Hematopoietic multipotent progenitor cell treated with erythropoietin and hydrocortisone succinate and interleukin-3 and kit ligand, for 6 days (in vitro differentiated cells): ENCODE measurements at places on chromosomes 1 and 21.

GRCh38 chr1:22071511-22071910 lies 19.0 kb downstream of the CDC42 start:
- DNase-seq: peak; percentile 33

DNA sequence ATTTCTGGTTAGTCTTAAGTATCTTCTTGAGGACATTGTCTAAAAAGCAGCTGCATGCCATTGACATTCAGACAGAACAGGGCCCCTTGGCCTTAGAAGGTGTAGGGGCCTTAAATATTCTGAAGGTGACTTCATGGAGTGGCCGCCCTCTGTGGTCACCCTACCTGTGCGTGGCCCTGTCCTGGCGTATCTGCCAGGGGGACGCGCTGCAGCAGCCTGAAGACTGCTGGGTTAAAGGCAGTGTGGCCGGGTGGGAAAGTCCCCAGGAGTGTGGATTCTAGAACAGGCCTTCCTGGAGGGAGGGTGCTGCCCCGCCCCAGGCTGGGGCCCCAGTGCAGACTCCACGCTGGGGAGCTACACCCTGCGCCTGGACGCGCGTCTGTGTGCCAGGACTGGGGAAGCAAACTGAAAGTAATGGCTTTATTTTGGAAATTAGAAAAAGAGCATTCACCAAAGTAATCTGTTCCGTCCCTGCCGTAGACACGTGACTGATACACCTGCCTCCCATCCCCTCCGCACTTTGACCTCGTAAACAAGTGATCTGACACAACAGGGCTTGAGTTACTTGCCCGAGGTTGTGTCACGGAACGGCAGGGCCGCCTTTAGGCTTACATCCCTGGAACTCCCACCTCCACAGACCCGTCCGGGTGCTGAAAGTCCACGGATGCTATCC lies 1.8 kb downstream of the AGPAT3 start:
- DNase-seq: peak; percentile 36

DNA sequence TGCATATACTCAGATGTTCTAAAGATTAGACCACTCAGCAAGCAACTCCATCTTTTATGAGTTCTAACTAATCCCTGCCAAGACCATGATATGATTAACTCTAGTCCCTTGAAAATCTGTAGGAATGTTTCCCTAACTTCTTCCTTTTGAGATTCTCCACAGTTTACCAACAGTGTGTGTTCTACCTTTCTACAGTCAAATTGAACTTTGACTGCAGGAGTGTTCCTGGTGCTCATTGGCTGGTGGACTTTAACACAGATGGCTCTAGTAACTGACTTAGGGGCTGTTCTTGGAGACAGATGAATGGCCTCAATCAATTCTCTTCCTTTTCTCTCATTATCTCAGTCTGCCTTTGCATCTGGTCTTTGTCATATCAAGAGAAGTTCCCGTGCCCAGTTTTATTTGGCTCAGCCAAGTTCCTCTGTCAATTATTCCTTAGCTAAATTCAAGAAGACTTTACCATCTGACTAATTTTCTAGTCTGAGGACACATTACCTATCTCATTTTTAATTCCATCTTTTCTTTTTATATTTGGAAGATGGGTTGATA lies 643.9 kb upstream of the CAMK1G start:
- no peak for DNase-seq

DNA sequence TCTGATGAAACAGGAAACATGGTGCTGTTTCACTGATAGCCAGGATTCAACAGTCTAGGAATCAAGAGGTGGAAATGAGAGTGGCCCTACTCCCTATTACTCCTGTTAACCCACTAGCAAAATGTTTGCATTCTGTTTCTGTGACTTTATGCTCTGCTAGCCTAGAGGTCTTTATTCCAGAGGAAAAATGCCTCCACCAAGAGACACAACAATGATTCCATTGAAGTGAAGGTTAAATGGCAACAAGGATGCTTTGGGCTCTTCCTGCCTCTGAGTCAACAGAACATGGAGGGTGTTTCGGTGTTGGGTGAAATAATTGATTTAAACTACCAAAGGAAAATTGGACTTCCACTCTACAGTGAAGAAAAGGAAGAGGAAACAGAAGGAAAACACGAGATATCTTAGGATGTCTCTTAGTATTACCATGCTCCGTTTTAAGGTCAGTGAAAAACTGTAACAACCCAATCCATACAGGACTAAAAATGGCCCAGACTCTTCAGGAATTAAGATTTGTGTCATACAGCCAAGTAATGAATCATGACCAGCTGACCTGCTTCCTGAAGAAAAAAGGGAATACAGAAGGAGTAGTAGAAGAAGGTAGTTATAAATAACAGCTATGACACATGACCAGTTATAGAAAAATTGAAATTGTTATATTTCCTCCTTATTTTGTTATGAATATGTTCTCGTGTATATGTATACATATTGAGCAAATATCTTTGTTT lies 1237.8 kb downstream of the NCAM2 start:
- DNase-seq: no peak

GRCh38 chr1:15584489-15585363 lies at the start of gene AGMAT:
Gene AGMAT, minus strand, starts transcription at chr1:15585051. Its CDS starts 84 bp downstream, at chr1:15584967.
- DNase-seq: peak; percentile 84

DNA sequence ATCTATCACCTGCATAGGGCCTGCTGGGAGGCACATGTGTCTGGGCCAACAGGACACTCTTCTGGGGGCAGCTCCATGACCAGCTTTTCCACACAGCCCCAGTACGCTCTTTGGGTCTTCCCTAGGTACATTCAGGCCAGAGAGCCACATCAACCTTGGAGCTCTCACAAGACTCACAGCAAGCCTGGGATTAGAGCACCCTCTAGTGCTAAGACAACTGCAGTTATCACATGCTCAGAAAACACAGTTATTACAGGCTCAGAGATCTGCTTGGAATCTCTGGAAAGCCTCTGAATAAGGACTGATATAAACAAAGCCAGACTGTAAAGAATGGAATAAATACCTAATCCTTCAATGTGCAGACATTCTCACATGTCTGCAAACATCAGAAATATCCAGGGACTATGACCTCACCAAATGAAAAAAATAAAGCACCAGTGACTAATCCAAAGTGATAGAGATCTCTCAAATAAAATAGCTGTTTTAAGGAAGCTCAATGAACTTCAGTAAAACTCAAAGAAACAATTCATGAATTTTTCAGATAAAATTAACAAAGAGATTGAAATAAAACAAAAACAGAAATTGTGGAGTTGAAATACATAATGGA lies 563.9 kb upstream of the NR5A2 start:
- DNase-seq: peak; percentile 81
